Smooth muscle cell of the pulmonary artery (primary cell): ENCODE measurements at places on chromosomes 13 and 19. TPM values are rescaled to one million over a fixed set of nuclear protein-coding genes. Genes with fewer than 3 reads are reported as not detected.

Gene UQCRFS1
- 19.3 and 19.6 TPM in 2 replicates for total RNA-seq

Gene ZNF835
- total RNA-seq: 0.65 and 1.3 TPM in 2 replicates

Gene SKA3
- 0.83 and 2.0 TPM in 2 replicates for total RNA-seq

Gene APOC4
- total RNA-seq: not detected in 2 replicates

Gene KCNK6
- total RNA-seq: 9.3 and 13.0 TPM in 2 replicates

Gene PSG3
- total RNA-seq: not detected in 2 replicates

Gene AMER2
- not detected in 2 replicates for total RNA-seq

Gene SLC6A16
- 0.13 and 0.33 TPM in 2 replicates for total RNA-seq

Gene KLK14
- total RNA-seq: not detected in 2 replicates

Gene PRKD2
- 17.4 and 28.1 TPM in 2 replicates for total RNA-seq

Gene C19orf85
- total RNA-seq: not detected in 2 replicates

Gene AP1M1
- total RNA-seq: 104 and 106 TPM in 2 replicates

Gene KLK3
- not detected in 2 replicates for total RNA-seq

Gene FGF14
- under 0.01 TPM in 1 of 2 replicates, not detected in the other for total RNA-seq

Gene ZNF256
- 4.0 and 4.9 TPM in 2 replicates for total RNA-seq

Gene APC2
- total RNA-seq: 0.13 and 0.20 TPM in 2 replicates

Gene C2CD4C
- 0.07 TPM in 1 of 2 replicates, not detected in the other for total RNA-seq

Gene BCAM
- total RNA-seq: 25.3 and 34.6 TPM in 2 replicates

Gene CDK8
- total RNA-seq: 18.8 and 19.7 TPM in 2 replicates

Gene HSD17B14
- total RNA-seq: 2.2 and 2.8 TPM in 2 replicates

Gene LSR
- total RNA-seq: 0.20 and 0.33 TPM in 2 replicates
